Brain pericyte (primary cell): ENCODE measurements at places on chromosomes 6 and 20.

DNA sequence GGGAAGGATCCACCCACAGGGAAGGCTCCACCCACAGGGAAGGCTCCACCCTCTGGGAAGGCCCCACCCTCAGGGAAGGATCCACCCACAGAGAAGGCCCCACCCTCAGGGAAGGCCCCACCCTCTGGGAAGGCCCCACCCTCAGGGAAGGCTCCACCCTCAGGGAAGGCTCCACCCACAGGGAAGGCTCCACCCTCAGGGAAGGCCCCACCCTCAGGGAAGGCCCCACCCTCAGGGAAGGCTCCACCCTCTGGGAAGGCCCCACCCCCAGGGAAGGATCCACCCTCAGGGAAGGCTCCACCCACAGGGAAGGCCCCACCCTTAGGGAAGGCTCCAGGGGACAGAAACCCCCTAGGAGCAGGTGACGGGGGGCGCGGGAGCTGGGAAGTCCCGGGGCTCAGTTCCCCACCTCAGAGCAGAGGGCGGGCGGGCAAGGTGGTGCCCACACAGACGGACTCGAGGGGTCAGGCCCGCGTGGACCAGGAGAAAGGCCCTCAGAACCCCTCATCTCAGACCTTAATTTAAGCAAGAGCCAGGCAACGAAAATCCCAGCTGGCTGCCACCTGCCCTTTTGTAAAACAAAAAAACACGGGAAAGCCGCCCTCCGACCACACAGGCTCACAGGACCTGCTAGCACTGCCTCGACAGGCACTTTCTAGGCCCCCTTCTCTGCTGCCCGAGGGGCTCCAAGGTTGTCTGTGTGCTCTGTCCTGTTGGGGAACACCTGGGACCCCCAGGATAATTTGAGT lies 39.7 kb downstream of the KCNQ2 start:
- no peak for DNase-seq

DNA sequence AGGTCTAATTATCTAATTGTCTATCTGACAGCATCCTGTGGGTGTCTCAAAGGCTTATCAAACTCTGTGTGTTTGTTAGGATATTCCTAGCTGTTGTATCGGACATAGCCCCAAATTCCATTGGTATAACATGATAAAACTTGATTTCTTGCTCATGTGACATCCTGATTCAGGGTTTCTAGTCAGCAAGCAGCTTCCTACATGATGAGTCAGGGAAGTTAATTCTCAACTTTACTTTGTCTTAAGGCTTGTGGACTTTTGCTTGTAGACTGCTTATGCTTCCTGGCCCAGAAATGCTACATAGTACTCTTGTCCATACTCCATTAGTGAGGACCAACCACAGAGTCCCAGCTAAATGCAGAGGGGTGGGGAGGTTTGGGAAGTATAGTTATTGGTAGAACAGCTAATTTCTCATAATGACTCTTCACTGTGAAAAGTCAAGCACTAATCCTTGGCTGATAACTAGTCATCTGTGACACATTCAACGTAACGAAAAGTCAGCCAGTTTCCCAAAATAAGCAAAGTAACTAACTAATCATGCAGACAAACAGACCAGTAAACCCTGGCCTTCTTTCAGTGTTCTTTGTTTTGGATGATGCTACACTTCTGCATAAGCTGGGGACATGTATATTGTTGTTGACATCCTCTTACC lies 25.8 kb downstream of the NKAIN2 start:
- no peak for DNase-seq

DNA sequence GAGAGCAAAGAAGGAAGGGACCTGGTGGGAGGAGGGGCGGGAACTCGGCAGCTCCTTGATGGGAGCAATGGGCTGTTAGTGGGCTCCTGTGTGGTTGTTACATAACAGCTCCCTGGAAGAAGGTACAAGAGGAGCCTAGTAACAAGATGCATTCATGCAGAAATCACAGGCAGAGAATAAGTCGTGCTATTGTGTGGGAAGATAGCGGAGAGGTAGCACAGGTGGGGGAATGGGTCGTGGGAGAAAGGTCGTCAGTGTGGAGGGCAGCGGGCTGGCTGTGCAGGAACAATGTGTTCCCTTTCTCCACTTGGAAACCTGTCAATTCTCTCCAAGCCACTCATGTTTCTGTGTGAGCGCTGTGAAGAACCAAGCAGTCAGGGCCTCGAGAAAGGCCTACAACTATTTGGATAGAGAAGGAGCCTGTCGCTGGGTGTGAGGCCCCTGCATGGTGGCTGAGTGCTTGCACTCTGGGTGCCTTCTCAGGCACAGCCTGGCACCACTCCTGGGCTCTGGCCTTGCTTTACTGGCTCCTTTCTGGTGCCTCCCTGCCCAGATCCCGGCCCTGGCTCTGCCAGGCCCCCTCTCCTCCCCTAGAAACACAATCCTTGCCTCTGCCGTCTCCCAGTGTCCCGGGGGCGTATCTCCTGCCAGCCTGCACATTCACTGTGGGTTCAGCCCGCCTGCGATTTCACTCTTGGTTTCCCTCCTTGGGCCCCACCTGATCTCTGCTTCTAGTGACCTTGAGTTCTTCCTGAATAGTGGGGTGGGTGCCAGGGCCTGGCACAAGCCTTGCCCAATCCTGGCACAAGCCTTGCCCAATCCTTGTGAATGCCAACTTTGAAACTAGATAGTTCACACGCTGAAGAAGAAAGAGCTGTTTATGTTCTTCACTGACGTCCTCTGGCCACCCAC lies 7.4 kb upstream of the FGD2 start:
- no peak for DNase-seq

DNA sequence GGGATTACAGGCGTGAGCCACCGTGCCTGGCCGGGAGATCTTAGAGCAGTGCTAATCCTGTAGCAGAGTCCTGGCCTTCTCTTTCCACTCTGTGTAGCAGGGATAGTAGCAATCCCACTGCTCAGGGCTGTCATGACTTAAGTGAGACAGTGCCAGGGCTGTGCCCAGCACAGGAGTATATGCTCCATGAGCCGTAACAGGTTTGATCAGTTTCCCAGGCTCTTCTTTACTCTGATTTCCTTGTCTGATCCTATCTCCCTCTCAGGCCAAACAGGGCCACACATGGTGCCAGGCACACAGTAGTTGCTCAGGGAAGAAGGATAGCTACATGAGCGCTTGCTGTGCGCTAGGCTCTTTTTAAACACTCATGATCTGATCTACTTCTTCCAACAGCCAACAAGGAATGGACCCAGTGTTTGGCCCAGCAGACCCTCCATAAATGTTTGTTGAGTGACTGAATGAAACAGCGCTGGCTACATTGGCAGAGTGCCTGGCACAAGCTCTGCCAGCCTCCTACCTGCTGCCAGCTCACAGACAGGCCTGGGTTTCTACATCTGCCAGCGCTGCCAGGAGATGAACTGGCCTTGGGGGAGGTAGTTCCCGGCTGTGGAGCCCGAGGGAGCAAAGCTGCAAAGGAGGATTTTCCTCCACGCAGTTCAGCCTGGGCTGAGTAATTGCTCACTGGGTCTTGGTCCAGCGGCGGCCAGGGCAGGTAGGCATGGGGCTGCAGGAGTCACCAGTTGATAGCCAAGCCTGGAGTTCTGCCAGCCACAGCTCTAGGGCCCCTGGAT lies 36.9 kb downstream of the SNAI1 start:
- no peak for DNase-seq

- DNase-seq: no peak
These were observed 64.2 kb upstream of the XRN2 start for GRCh38 chr20:21238818-21239536.

DNA sequence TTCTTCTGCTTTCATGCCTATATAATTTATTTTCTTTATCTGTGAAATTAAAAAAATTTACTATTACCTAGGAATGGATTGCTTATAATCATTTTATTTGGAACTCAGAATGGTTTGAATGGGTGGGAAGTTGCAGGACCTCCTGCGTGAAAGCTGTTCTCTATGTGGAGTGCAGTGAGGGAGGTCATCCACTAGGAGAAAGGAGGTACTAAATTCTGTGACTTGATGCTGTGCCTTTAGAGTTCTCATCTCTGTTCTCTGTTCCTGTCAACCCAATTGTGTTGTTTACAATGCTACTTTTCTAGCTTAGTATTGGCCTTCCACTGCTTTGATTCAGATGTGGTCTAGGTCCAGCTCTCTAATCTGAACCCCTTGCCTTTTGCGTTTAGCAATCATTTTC lies 65.0 kb upstream of the HIVEP1 start:
- DNase-seq: no peak

DNA sequence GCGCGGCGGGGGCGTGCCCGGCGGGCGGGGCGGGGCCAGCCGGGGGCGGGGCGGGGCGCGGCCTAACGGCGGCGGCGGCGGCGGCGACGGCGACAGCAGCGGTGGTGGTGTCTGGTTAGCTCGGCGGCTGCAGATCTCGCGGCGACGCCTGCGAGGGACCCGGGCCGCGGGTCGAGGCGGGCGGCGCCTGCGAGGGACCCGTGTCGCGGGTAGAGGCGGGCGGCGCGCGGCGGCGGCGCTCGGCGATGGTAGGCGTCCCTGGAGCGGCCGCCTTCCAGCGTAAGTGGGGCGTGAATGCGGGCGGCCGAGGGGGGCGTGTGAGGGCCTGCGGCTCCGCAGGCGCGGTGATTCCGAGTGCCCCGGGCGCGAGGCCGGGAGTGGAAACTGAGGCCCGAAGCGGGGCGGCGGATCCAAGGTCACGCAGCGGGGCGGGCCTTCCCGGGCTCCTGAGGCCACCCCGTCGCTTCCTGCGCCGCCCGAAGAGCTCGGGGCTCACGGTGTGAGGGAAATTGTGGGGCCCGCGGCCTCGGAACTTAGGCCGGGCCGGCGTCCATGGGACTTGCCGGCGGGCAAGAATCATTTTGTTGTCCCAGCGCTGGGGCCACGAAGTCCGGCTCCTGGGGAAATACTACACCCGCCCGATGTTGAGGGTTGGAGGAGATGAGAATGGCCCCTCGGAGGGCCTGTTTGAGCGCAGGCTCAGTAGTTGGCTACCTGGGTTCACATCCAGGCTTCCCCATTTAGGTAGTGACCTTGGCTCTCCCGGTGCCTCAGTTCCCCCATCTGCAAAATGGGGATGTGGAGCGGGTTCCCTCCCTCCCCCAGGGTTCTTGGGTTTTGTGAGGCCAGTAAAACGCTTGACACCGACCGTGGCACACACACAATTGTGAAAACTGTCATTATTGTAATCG lies at the start of gene CBFA2T2:
Gene CBFA2T2 (plus strand): TSS at position 74 of the 911 bp plus-strand sequence. CDS start 172 bp downstream, at position 246.
- peak; percentile 16 for DNase-seq

- DNase-seq: no peak
These were observed 43.1 kb upstream of the CD93 start for GRCh38 chr20:23129266-23129665.

GRCh38 chr20:16283978-16284377 lies 289.3 kb downstream of the KIF16B start:
- no peak for DNase-seq

- DNase-seq: peak; percentile 44
These were observed 16.7 kb upstream of the ENTPD6 start for GRCh38 chr20:25178563-25179438.

GRCh38 chr20:38338849-38339520 lies 7.3 kb upstream of the LBP start:
- no peak for DNase-seq

DNA sequence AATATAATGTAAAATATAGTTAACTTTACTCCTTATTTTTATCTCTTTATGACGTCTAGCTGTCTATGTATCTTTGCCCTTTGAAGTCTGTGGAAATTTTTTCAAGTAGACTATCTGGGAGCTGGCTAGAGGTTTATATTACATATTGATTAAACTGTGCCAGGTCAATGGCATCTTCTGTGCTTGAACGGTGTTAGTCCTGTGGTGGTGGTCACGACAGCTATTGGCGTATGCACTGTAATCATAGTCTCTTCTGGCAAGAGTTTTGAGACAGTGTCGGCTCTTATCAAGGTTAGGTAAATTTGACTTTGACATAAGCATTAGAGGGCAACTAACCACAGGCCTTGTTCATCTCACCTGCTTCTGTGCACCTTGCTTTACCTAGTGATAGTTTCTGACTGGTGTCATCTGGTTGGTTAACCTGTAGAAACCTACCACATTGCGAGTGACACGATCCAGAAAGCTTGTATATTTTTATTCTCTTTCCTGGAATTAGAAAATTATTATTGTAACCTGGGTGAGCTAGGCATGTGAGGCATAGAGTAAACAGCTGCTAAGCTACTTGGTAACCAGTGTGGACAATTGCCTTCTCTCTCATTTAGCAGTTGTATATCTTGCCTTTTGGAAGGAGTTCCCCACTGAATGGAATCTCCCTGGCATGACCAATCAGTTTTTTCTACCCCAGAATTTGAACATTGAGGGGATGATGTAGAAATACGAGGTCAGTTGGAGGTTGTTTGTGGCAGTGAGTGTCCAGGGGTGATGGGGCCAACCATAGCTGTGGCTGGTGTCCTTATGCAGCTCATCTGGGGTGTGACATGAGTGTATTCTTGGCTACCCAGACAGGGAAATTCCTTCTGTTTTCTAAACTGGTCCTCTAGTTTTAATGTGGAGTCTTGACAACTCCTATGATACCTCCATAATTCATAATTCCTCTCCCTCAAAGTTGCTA lies 45.9 kb downstream of the SH3BGRL2 start:
- no peak for DNase-seq

- DNase-seq: no peak
These were observed 84.7 kb downstream of the RFPL4B start for GRCh38 chr6:112431803-112432202.

- no peak for DNase-seq
These were observed 13.9 kb downstream of the PI16 start for GRCh38 chr6:36968266-36968977.

- no peak for DNase-seq
These were observed 27.5 kb upstream of the MYMX start for GRCh38 chr6:44189257-44189656.

GRCh38 chr6:41451515-41452163 lies 94.5 kb upstream of the FOXP4 start:
- no peak for DNase-seq

- DNase-seq: no peak
These were observed 47.7 kb upstream of the RNF182 start for GRCh38 chr6:13877051-13877450.

DNA sequence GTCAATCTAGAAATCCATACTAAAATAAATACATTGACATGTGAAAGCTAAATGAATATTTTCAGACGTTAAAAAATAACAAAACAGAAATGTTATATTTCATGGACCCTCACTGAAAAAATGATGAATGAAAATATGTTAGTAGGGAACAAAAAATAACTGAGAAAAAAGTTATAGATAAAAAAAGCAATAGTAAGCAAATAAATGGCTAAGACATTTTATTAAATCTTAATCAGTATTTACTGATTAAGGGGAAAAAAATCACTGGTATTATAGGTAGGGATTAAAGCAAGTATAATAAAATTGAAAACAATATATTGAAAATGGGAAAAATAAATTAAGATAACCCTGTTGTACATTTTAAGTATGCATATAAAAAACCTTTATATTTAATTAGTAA lies 468.1 kb upstream of the MANEA start:
- DNase-seq: no peak

DNA sequence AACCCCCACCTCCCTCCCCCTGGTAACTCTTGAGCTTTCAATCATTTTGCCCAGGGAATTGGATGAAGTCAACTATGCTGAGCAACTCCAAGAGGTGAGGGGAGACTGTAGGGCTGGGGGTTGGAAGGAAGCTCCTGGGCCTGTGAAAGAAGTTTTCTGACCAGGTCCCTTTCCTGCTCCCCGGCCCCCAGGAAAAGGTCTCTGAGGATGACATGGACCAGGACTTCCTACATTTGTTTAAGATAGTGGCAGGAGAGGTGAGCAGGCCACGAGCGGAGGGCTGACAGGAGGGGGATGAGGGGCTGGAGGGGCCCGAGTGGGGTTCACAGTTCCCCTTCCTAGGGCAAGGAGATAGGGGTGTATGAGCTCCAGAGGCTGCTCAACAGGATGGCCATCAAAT lies 21.8 kb downstream of the CAPN11 start:
- no peak for DNase-seq
